Upper lobe of left lung (tissue), 6 donors: ENCODE measurements at places on chromosomes 2 and 18. TPM values are rescaled to one million over a fixed set of nuclear protein-coding genes. Genes with fewer than 3 reads are reported as not detected.

Gene MBD2
- total RNA-seq: 50.3 TPM

Gene ARID5A
- total RNA-seq: 33.9 TPM

Gene HNMT
- 67.5 TPM for total RNA-seq

Gene PLB1
- 5.3 TPM for total RNA-seq

Gene ADGRF3
- total RNA-seq: not detected

Gene KIF1A
- total RNA-seq: not detected

Gene FN1
- 1,686 TPM for total RNA-seq

Gene GMPPA
- total RNA-seq: 38.5 TPM

Gene TRIM43
- not detected for total RNA-seq

Gene CNTNAP5
- not detected for total RNA-seq

Gene ANKRD30BL
- not detected for total RNA-seq

Gene CTAGE1
- not detected for total RNA-seq

GRCh38 chr2:132581991-132582738 lies 87.8 kb downstream of the LYPD1 start:
- no peak for DNase-seq

- no peak for DNase-seq
Observed at GRCh38 chr2:121303531-121304263, 18.7 kb upstream of the TFCP2L1 start.

- DNase-seq: no peak
Observed at GRCh38 chr2:127705391-127706065, 4.2 kb downstream of the SFT2D3 start.

DNA sequence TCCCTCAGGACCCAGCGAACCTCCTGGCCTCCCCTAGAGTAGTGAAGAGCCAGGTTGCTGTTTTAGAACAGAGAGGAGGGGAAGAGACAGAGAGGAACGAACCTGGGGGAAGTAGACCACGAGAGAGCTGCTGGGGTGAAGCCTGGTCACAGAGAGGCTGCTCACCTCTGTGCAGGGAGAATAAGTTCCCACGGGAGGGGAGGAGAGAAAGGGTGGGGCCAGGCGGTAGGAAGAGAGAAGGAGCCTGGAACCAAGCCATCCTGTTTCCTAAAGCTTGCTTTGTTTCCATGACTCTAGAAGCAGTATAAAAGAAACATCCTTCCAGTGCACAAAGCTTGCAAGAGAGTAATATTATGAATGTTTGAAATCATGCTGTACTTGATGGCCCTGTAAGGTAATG lies 147.9 kb downstream of the MYT1L start:
- DNase-seq: no peak

- no peak for DNase-seq
Observed at GRCh38 chr2:151549191-151549590, 139.5 kb downstream of the RIF1 start.

- DNase-seq: no peak
Observed at GRCh38 chr2:214740867-214741395, 68.6 kb downstream of the BARD1 start.

GRCh38 chr2:15814403-15814802 lies 125.9 kb upstream of the MYCN start:
- no peak for DNase-seq

GRCh38 chr18:71028285-71028762 lies 739.5 kb downstream of the SOCS6 start:
- DNase-seq: peak; percentile 70

DNA sequence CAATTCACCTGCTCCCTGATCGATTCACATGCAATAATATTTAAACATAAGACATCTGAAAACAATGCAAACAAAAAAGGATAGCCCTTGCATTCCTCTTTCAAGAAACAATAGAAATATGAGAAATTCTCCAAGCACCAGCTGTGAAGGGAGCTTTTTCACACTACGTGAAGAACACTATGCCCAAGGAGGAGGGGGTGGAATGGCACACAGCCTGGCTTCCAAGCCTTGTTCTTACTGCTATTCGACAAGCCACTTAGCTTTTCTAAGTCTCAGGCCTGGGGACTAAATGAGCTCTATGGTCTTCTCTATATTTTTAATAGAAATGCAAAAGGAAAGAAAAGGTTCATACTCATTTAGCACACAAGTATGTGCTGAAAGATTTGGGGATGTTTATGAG lies 92.2 kb upstream of the CHRNA1 start:
- no peak for DNase-seq

DNA sequence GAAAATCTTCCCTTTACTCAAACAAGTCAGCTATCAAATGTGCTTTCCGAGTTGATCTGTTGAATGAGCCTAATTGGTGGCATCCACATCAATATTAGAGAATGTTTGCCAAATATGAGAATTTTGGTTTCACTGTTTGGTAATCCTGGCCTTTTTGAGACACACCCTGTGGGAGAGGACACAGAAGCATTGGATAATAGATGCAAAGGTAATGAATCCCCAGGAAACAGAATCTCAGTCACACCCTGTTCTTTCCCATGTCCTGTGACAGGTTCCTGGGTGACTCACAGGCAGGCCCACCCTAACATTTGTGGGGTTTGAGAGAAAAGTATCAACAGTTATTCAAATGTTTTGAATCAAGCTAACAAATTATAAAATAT lies 99.8 kb upstream of the PELI1 start:
- DNase-seq: no peak

- no peak for DNase-seq
Observed at GRCh38 chr2:65026704-65027464, 29.3 kb upstream of the CEP68 start.

DNA sequence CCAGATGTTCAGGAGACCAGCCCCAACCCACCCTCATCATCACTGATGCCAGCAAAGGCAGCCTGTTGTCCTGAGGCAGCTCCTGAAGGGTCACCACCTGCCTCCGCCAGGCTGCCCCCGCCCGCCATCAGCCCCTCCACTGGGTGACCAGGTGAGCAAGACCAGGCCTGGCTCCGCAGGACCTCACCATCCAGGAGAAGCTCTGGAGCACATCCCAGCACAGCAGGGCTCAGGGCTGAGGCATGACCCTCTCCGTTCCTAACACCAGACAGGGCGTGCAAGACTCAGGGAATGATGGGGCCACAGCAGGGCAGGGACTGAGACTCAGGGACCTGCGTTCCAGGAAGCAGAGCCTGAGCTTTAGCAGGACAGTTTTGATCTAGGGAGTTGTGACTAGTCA lies 218.8 kb upstream of the RAB6C start:
- DNase-seq: no peak

- DNase-seq: no peak
Observed at GRCh38 chr2:46032996-46033395, 264.2 kb upstream of the EPAS1 start.

GRCh38 chr18:39918847-39919246 lies 2036.2 kb upstream of the PIK3C3 start:
- no peak for DNase-seq

GRCh38 chr2:149388120-149388816 lies 57.9 kb downstream of the LYPD6 start:
- no peak for DNase-seq

- DNase-seq: no peak
Observed at GRCh38 chr2:198611201-198611600, 806.8 kb downstream of the PLCL1 start.

DNA sequence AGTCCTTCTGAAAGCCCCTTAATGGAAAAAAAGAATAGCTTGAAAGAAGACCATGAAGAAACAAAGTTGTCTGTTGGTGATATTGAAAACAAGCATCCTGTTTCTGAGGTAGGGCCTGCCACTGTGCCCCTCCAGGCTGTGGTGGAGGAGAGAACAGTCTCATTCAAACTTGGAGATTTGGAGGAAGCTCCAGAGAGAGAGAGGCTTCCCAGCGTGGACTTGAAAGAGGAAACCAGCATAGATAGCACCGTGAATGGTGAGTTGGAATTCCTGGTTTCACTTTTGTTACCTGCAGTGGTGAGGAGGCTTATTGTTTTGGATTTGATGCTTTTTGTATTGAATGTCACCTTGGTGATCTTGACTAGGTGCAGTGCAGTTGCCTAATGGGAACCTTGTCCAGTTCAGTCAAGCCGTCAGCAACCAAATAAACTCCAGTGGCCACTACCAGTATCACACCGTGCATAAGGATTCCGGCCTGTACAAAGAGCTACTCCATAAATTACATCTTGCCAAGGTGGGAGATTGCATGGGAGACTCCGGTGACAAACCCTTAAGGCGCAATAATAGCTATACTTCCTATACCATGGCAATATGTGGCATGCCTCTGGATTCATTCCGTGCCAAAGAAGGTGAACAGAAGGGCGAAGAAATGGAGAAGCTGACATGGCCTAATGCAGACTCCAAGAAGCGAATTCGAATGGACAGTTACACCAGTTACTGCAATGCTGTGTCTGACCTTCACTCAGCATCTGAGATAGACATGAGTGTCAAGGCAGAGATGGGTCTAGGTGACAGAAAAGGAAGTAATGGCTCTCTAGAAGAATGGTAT lies 13.3 kb downstream of the SLC20A1 start:
- DNase-seq: no peak

DNA sequence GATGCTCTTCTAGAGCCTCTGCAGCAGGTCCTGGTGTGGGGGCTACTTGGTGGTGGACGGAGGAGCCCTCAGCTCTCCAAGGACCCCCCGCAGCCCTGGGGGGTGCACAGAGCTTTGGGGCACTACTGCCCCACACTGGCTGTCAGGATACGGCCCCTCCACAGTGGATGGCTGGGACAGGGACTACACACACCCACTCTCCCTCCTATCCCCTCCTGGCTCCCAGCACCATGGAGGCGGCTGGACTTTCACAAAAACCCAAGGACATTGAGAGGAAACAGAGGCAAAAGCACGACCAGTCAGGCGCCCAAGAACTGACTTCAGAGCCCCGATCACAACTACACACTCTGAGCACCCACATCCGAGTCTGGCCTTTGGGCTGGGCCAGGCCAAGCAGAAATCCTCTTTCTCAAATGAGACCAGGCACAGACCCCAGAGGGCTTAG lies 12.6 kb downstream of the GPR35 start:
- DNase-seq: no peak

- DNase-seq: no peak
Observed at GRCh38 chr2:28616396-28616999, 120.6 kb downstream of the PLB1 start.

GRCh38 chr2:201084863-201085262 lies 13.1 kb downstream of the NDUFB3 start:
- no peak for DNase-seq

- DNase-seq: no peak
Observed at GRCh38 chr2:209277444-209277843, 146.4 kb upstream of the MAP2 start.

DNA sequence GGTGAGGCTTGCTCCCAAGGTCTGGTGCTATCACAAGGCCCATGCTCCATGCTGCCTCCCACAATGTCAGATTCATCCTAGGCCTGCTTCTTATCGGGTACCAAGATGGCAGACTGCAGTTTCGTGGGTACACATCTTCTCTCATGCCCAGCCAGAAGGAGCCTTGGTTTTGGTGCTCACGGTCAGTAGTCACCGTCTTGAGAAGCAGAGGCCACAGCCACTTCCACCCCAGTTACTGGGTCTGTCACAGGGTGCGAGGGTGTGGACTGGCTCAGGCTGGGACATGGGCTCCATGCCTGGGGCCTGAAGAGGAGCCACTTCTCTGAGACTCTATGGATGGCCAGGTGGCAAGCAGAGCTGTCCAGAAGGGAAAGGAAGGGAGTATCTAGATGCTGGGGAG lies 178.8 kb upstream of the HS6ST1 start:
- peak; percentile 12 for DNase-seq

DNA sequence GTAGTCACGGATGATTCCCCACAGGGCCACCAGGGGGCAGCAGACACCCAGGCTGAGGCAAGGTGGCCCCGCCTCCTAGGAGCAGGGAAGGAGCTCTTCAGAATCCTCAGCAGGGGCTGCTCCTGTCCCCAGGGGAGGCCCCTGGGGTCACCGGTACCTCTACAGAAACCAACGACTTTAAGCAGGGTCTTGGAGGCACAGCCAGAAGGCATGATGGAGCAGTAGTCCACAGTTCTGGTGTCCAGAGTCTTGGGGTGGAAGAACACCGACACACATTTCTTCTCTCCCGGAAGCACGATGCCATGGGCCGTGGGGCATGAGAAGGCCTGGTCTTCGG lies 11.5 kb downstream of the CFAP65 start:
- DNase-seq: peak; percentile 78

DNA sequence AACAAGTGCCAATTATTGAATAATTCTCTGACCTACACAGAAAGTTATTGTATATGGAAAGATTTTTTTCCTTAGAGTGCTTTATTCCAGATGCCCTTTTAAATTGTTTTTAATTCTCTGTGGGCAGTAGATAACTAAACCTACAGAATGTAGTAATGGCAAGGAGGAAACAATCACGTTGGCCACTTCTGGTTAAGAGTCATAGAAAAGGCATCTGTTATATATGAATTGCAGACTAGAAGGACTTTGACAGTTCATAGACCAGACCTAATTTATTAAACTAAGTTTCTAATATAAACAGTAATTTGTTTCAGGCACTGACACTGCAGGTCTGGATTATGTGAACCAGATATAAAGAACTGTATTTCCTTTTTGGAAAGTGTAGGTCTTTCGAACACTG lies 607.5 kb downstream of the PLCL1 start:
- no peak for DNase-seq

DNA sequence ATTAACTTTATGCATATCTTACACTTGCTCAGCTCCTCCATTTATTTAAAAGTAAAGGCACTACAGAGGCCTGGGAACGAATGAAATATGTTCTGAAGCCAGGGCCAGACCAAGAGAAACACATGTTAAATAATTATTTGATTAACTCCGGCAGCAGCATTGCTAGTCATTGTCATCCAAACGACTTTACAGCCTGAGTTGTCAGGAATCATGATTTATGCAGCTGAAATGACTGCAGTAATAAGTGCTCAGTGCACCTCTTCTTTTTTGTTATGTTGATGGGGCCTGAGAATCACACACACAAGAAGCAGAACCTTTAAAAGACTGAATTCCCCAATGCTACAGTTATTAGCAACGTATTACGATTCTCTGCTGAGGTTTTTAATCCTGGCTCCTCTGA lies 58.9 kb downstream of the EPHA4 start:
- DNase-seq: no peak
